CMK (cell line): ENCODE measurements at places on chromosomes 16 and 17.
A peak's percentile ranks its signal among the peaks of the same experiment; 100 is the strongest.

DNA sequence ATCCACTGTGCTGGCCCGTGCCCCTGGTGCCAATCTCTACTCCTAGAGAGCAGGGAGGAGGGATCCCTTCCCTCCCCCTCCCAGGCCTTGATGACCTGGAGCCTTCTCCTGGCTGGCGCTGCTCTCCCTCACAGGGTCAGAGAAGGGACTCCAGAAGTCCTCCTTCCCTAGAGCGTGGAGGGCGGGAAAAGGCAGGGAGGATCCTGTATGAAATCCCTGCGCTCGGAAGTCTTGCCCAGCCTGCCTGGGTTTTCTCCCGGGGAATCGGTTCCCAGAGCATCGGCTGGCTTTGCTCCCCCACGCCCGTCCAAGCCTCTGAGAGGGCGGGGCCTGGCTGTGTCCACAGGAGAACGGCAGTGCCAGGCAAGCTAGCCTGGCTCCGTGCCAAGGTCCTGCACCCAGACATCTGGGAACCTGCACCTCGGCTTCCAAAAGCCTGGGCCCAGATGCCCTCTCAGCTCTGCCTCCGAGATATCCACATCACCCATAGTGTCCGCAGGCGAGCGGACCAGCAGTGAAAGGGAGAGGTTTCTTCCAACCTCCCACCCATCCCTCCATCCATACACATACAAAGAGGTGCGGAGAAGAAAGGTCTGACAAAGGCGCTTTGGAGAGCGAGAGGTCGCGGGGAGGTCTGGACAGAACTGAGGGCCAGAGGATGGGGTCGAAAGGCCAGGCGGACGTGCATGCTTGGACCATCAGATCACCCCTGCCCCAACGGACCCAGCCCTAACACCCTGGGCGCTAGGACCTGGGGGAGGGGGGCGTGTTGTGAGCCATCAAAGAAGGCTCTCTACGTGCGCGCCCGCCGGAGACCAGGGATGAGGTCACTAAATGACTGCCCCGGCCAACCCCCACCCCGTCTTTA is 1.1 kb downstream of the MPP2 start:
- DNase-seq = no peak

DNA sequence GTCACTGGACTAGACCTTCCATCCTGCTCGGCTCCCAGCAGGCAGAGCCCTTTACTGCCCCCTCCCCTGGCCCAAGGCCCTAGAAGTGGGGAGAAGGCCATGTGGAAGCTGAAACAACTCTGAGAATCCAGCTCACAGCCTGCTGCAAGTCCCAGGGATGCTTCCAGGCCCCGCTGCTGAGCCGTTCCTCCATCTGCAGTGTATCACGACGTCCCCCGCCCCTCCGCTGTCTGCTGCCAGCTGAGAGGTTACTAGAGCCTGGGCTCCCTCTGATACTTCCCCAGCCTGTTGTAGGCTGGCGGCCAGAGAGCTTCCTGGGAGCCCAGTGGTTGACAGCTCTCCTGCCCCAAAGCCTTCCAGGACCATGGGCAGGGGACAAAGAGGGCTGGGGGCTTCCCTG is 118.2 kb downstream of the MGAT5B start:
- DNase-seq = no peak

- DNase-seq = no peak
Measured at GRCh38 chr17:17781591-17782496, 54.9 kb downstream of the SREBF1 start.

DNA sequence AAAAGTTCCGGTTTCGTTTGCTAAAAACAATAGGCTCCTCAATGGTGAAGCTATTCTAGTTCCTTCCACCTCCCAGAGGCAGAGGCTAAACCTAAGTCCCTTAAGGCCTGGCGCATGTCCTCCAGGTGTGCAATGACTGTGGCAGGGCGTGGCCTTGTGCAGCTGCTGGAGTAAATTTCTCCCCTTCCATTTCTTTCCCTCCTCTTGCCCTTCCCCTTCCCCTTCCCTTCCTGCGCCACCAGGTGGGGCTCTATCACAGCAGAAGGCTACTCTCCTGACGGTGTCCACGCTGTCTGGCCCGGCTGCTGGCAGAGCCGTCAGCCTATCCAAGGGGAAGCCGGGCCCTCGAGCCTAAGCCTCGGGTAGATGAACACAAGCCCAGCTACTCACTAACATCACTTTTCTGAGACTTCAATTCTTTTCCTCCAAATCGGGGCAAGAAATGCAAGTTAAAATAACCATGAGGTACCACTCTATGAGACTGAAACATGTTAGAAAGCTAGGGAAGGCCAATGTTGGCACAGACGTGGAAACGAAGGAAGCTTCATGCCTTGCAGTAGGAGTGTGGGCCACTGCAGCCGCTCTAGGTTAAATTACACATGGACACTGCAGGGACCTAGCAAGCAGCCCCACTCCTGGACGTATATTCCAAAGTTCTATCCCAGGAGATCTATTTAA is 34.4 kb downstream of the C16orf78 start:
- peak; percentile 37 for DNase-seq

GRCh38 chr17:78510141-78511075 is 66.8 kb downstream of the DNAH17 start:
- DNase-seq = no peak

DNA sequence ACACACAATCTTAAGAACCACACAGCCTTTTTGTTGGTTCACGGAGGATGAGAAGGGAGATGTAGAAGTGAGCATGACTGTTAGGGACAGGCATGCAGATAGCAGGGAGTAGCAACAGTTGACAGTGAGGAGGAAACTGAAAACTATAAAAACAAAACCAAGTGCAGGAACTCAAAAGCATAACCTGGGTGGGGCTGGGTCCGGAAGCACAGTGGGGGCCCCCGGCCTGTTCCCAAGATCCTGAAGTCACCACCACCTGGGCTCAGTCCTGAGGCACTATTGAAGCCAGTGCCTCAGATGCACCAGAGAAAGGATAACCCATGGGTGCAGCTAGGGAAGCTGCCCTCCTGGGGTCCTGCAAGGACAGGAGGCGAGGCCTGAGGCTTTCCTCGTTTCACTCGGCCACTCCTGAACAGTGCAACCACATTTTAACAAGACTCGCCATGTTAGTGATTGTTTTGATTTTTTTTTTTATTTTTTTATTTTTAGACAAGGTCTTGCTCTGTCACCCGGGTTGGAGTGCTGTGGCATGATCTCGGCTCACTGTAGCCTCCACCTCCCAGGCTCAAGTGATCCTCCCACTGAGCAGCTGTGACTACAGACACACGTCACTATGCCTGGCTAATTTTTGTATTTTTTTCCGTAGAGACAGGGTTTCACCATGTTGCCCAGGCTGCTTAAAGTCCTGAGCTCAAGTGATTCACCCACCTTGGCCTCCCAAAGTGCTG is 27.7 kb upstream of the CBX4 start:
- no peak for DNase-seq

DNA sequence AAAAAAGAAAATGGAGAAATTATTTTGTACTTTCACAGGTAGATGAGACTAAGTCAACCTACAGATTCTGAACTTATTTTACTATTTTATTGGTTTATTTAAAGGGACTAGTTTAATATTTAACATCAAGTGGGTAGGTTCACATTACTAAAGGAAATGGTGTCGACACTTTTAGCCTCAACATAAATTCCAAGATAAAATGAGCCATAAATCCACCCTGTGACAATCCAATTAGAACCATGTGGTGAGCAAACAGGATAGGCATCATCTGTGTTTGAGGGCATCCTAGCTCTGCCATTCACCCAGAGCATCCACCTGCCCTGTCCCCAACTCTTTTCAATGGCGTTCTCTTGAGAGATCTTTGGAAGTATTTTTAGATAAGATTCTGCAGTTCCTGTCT is 92.8 kb upstream of the PMFBP1 start:
- DNase-seq = no peak

- DNase-seq = peak; percentile 68
Measured at GRCh38 chr17:77834170-77835115, 124.1 kb upstream of the TNRC6C start.

DNA sequence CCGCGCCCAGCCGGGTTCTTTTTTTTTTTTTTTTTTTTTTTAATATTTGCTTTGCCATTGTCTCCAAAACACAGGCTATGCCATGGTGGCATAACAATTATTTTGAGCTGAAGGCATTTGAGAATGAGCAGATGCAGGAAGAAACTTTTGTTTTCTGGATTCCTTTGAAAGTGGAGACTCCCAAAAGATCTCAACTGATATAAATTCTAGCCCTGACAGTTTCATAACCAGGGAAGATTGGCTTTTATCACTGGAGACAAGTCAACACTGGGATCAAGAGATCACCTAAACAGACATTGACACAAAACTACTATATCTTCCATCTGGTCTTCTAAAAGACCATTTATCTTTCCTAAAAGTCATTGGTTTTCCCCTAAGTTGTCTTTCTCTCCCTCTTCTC is 10.1 kb upstream of the PRKCA start:
- DNase-seq = no peak

GRCh38 chr17:74646231-74646630 is 22.7 kb upstream of the CD300E start:
- no peak for DNase-seq

GRCh38 chr16:68091380-68092261 is 6.5 kb downstream of the NFATC3 start:
- DNase-seq = no peak

- no peak for DNase-seq
Measured at GRCh38 chr17:16491131-16491702, 776 bp downstream of the LRRC75A start.

GRCh38 chr17:57783338-57783742 is 38.2 kb upstream of the CCDC182 start:
- peak; percentile 64 for DNase-seq

- DNase-seq = no peak
Measured at GRCh38 chr17:59002848-59003247, 103.8 kb downstream of the TRIM37 start.

DNA sequence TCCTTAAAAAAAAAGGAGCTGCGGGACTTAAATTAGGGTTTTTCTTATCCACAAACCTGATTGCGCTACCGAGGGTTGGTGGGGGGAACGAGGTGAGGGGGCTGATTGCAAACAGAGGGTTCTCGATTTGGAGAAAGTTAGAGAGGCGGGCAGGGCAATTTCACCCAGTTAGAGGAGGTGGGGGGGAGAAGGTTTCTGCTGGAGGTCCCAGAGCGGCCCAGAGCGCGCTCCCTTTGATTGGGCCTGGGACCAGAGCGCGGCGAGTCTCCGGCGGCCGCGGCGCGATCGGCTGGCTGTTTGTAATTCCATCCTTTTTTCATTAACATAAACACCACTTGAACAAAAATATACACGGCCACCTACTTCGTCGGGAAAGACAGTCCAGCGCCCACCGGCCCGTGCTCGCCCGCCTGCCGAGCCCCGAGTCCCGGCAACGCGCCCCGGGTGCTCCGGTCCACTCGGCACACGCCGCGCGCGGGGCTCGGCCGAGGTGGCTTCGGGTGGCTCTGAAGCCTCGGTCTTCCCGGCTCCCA is 13.3 kb upstream of the FOXF1 start:
- DNase-seq = no peak

DNA sequence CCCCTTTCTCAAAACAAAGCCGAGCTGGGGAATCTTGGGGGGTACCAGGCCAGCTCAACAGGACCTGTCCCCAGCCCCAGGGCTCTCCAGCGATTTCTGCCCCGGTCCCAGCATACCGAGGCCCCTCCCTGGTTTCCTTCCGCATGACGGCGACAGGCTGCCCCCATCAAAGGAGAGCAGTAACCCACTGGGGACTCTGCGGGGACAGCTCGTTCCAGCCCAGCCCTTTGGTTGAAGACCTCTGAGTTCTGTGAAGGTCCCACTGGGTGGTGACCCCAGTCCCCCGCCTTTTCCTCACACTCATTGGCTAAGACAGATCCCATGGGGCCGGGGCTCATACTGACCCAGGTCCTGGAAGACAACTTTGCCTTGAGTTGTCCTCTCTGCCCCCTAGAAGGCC is 4.1 kb downstream of the SMTNL2 start:
- DNase-seq = no peak

GRCh38 chr16:86533767-86534351 is 21.2 kb downstream of the MTHFSD start:
- no peak for DNase-seq

DNA sequence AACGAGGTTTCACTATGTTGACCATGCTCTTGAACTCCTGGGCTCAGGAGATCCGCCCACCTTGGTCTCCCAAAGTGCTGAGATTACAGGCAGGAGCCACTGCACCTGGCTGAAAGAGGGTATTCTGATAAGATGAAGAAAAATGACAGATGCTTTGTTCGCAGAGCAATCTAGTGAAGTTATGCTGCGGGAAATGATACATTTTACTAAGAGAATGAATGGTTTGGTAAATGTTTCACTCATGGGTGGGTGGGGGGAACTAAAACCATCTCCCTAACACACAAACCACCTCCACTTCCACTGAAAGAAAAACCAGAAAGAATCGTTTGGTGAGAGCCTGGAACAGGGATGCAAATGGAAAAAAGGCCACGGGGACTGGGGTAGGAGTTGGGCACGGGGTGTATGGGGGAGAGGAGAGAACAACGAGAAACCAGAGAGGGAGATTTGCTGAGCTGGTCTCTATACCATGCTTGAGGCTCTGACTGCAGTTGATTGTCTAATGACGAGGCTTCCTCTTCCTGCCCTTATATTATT is 19.0 kb upstream of the XYLT2 start:
- DNase-seq = no peak

GRCh38 chr17:47877368-47878034 is 18.5 kb upstream of the SP2 start:
- DNase-seq = peak; percentile 48

DNA sequence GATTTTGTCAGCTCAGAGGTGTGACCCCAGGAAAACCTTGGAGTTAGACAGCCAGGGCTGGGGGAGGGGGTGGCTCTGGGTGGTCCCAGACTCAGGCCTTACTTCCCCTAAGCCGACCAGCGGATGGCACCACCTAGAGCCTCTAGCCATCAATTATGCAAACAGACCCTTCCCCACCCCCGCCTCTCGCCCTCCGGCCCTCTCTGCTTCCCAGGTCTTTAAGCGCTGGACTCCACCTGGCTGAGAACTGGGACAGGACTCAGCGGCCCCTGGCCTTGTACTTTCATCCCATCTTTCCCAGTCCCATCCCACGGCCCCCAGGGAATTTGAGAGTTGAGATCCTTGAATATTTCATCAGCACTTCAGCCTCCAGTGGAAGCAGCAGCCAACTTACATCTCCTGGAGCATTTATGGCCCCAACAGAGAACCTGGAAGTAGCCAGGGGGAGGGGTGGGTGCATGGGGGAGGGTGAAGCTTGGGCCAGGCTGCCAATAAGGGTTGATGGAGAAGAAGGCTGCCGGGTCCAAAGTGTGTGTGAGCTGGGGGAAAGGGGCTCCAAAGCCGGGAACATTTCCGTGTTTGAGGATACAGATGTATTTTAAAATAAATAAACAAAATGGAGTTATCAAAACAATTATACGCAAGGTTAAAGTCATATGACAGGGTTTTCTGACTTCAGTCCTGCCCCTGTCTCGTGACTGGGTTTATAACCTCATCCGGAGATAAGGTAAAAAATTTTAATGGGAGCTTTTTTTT is 7.5 kb upstream of the JUP start:
- DNase-seq = no peak
